Fibroblast of skin of left biceps (primary cell): ENCODE measurements at places on chromosomes 1 and 21.

DNA sequence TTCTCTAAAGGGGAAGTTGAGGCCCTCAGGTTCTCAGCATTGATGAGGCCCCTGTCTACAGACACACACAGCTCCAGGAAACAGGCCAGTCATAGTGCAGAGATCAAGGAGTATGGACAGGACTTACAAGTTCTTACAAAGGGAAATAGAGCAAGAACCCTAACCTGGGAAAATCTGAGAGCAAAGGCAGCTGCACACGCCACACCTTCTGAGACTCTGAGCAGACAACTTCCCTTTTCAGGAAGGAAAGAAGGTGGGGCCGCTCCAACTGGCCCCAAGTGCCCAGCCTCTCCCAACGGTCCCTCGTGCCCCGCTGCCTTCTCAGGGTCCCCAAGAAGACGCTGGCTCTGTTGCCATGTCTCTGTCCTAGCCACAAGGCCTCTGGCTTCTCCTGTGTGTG is 3.6 kb downstream of the NOC2L start:
- no peak for DNase-seq

GRCh38 chr1:70542856-70543255 is 131.8 kb downstream of the CTH start:
- DNase-seq = no peak

DNA sequence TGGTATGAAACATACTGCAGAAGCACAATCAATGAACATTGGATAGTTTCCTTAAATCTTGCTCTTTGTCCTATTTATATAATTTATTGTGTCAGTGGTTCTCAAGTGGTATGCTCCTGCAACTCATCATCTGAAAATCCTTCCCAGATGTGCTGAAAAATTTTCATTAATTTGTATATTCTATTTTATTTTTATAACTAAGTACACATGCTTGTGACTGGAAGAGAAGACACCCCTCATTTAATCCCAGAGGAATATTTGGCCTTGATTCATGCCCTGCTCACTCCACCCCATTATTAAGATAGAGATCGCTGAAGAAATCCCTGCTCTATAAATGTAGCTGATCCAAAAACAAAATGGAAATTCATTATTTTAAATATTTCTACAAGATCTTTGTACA is 870.5 kb upstream of the CXADR start:
- DNase-seq = peak; percentile 29

DNA sequence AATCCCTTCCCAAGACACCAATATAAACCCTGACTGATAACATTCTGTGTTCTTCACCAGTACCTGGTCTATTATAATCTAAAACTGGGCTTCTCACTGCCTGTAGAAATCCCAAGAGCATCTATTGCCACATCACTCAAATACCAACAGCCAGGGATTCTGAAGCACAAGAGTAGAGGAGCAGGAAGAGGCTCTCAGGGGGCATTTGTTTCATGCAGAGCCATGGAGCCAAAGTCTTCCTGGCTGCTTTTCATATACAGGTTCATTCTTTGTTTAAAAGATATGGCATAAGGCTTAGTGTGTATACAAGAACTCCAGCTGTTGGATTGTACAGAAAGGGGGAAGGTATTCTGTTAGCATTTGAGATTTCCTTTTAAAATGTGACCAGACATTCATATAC is 38.2 kb upstream of the USH2A start:
- no peak for DNase-seq

- peak; percentile 42 for DNase-seq
Measured at GRCh38 chr1:222974496-222974895, 159.7 kb downstream of the DISP1 start.

DNA sequence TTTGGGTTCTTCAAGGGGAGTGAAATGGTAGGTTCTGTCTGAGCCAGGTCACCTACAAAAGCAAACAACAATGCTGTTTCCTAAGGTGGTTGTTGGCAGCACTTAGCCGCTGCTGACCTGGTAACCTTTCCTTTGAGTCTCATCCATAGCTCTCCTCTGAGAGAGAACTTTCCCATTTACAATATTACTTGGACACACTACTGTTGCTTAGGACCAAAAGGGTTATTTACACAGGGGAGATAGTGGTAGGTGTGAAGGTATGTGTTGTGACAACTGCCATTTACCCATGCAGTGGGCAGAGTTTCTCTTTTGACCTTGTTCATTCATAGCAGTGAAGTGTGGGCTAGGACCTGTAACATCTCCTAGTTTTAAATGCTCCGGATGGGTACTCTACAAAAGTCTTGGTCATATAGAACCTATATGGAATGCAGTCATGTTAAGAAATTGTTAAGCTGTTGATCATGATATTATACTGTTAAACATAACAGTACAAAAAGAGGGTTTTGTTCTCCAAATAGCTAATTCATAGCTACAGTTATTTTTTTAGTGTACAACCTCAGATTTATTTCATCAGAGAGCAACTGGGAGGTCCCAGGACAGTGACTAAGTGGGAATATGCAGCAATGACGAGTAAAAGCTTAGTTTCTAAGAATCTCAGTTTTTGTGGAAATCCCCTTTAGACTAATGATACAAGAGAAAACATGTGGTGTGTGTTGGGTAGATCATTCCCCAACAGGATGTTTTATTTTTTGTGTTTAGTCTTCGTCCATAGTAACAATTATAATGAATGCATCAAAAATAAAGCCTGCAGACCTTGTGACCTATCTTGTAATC is 219.7 kb downstream of the NFIA start:
- peak; percentile 32 for DNase-seq

- DNase-seq = no peak
Measured at GRCh38 chr1:245046769-245047168, 108.0 kb upstream of the KIF26B start.
